ACHN (cell line): ENCODE measurements at places on chromosomes 4 and X.

- DNase-seq = no peak
Measured at GRCh38 chr4:153467897-153468262, 1.7 kb downstream of the TMEM131L start.

DNA sequence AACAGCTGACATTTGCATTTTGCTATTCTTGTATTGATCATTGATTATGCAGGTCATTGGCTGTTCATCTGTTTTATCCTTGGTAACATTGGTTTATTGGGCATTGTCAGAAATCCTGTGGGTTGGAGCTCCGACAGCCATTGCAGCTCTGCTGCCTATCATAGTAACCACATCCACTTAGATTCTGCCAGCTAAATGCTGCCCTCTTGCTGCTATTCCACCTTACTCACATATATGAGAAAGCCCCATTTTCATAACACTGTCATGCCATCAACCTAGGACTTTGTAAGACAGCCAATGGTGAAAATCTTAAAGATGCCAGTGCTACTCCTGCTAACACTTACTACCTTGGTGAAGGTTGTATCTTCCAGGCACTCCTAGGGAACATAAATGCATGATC, 187.3 kb upstream of the CXCL13 start:
- DNase-seq = peak; percentile 30

DNA sequence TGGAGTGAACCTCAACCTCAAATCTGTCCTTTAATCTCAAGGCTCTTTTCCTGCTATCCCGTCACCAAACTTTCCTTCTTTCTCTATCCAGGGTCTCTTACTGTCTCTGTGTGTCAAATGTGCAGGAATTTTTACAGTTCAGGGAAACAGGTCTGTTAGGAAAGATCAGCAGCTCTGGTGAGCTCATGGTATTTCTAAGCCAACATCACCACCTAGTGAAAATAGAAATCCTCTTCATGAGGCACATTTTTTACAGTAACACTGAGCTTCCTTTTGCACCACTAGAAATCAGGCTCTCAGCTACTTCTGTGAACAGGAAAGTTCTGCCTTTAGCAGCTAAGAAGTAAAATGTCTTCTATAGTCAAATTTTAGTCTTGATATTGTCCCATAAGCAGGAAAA, 39.6 kb downstream of the NUDT11 start:
- DNase-seq = no peak

DNA sequence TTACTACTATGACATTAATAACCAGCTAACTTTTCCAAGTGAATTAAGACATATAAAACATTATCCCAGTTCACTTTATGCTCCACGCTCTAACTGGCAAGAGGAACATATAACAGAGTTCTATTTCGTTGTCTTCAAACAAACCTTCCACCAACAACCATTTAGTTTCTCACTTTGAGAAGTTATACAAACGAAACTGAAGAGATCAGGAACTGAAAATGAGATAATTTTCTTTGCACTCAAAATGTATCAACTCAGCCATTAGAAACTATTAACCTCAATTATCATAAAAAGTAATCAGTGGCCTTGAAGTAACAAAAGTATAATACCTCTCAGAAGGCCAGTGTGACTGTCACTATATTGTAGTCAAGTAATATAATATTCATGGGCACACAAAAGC, 70.1 kb downstream of the CHM start:
- no peak for DNase-seq

GRCh38 chr4:39433878-39434492, 24.7 kb downstream of the RPL9 start:
- DNase-seq = no peak

- DNase-seq = no peak
Measured at GRCh38 chrX:617891-618290, 12.7 kb upstream of the SHOX start.

- DNase-seq = no peak
Measured at GRCh38 chr4:158821228-158821971, 52.6 kb downstream of the FNIP2 start.

DNA sequence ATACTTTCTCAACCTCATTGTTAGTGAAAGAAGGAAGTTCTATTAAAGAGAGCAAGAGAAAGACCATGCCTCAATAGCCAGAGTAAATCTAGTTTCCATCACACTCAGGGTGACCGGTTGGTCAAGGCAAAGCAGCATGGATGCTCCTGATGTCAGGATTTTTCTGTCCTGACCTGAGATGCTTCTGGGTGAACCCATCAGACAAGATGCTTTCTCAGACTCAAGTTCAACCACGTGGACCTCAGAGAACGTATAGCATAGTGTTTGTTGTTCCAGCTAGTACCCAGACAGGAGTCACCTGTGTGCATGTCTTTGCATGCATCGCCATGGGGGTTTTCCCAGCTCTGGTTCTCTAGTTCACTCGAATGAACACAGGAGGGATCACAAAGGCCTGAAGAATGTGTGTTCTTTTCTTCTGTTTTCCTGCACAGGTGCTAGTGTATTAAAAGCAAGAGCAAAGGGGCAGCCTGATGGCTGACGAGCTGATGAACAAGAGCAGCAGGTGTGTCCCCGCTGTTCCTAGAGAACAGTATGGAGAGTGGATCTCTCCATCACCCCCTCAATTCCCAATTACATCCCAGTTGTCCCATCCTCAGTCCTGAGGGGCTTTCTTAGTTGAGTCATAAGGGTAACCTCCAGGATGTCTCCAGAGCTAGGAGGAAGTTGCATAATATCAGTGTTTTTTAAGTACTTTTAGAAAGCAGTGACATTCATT, 110.5 kb upstream of the ENPP6 start:
- no peak for DNase-seq

DNA sequence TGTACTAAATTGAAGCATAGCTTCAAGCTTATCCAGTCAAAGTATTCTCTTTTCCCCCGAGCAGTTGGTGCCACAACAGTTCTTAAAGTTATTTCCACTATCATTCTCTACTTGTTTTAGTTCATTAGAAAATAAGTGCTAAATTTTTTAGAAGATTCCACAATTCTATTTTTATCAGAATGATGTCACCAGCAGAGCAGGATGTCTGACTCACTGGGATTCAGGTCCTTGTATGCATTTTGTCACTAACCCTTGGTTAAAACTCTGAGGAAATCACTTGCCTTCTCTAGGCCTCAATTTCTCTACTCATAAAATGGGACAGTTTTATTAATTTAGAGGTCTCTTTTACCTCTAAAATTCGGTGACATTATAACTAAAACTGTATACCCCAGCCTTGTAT, 3.4 kb downstream of the DDX53 start:
- peak; percentile 1 for DNase-seq

- no peak for DNase-seq
Measured at GRCh38 chrX:72120837-72121236, 10.9 kb downstream of the RTL5 start.

GRCh38 chrX:19746919-19747651, 140.3 kb downstream of the SH3KBP1 start:
- DNase-seq = no peak

DNA sequence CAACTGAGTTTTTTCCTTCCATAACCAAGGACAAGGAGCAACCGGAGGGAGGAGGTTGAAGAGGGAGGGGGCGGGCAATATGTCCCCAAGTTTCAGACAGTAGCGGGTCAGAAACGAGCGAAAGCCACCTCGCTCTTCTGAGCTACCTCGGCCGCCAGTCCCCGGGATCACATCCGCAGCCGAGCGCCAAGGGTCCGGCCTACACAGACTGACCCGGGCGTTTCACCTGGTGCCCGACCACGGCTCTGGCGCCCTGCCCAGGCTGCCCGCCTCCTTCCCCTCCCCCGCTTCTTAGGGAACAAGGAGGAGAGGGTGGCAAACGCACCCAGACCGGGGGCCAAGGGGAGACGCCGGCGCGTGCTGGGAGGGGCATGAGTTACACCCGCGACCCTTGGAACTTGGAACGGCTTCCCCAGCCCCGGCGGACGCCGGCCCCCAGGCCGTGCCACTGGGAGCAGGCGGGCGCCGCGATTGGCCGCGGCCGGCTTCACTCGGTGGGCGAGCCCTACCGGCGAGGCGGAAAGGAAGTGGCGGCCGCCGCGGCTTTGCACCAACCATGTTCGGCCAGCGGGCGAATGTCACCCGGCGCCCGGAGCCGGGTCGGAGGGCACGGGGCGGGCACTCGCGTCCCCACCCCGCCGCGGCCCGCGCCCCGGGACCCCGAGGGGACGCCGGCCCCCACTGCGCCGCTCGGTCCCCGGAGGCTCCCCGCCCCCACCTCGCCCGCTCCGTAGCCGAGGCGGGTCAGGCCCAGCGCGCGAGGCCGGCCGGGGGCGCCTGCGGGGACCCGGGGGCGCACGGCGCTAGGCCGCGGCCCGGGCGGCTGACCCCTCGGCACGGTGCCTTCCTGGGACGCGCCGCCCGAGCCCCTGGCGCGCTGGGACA, 1.5 kb downstream of the IRF2 start:
- peak; percentile 71 for DNase-seq

DNA sequence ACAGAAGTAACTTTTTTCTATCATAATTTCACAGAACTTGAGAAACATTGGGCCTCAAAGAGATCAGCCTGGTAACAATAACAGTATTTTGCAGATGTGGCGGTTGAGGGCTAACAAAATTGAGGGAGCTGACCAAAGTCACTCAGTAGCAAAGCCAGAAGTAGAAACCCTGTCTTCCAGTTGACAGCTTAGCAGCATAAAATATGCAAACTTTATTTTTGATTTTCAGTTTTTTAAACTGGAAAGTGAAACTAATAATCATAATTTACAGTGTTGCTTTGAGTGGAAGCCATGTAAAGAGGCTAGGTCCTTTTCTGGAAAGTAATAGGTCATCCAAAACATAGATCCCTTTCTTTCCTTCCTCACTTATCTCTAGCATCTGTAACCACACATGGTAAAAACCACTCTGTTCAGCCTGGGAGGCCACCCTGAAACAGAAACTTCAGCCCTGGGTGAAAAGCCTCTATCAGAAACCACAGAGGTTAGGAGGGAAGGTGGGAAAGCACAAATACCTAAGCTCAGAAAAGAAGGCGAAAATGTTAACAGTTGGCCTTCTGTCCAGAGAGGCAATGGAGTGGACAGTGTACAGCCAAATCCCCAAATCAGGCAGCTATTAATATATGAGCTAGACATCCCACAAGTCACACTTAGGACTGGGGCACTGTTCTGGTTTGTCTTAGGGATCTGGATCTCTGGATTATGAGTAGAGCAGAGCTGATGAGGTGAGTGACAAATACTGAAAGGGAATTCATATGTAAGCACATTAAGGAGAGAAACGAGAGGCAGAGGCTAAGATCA, 61.1 kb upstream of the ARSJ start:
- no peak for DNase-seq

GRCh38 chrX:70525733-70526132, 81.1 kb downstream of the DLG3 start:
- no peak for DNase-seq

DNA sequence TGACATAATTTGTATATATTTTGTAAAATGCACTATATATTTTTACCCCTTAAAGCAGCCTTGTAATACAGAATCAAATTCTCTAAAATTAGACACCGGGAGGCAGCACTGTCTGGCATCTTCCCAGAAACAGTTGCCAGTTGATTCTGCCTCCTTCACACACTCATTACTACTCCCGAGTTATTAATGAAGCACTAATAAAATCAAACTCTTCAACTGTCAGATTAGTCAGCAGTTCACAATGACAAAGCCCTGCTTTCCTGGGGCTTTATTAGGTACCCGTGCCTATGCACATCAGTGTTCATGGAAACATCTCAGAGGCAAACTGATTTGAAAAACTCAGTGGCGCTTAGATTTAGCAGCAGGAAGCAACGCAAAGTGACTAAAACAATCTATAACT, 103.5 kb upstream of the VEGFC start:
- DNase-seq = no peak

GRCh38 chr4:79923281-79923680, 149.7 kb downstream of the ANTXR2 start:
- no peak for DNase-seq

DNA sequence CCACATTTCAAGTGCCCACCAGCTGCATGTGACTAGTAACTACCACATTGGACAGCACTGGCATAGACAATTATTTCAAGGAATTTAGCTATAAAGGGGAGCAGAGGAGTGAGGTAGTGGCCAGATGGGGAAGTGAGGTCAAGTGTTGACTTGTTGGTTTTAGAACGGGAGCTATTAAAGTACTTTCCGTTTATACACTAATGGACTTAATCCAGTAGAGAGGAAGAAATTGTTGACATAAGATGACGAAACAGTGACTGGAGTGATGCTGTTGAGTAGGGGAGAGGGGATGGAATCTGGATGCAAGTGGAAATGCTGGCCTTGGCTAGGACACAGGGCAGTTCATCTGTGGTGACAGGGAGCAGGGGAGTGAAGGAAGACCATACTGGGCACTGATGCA, 154.4 kb downstream of the AMMECR1 start:
- no peak for DNase-seq

DNA sequence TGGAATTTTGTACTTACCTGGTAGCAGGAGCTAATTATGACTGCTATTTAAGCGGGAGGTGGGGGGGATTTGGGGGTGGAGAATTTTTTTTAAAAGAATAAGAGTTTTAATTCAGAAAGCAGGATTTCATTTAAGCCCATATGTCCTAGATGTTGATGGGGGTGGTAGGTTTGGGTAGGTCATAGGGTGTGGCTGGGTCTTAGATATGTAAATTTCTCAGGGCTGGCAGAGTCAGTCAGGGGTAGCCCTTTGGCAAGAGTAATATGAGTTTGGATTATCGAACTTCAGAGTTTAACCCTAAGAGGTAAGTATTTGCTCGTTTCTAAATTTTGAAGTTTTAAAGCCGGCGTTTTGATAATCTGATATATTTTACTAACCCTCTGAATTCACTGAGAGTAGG, 35.2 kb upstream of the COX18 start:
- no peak for DNase-seq

DNA sequence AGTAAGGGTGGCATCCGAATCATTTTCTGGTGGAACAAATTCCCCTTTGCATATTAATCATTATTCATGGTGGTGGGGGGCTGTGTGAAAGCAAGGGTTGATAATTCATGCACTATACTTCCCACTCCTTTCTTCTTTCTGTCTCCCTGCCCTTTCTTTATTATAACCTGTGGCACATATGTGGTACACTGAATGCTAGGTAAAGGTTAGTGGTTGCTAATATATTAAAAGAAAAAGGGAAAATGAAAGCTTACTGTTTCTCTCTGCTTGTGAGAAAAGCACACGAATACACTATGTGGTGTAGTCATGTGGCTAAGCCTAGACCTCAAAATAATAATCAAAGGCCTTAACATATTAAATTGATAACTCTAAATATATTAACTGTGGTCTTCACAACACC, 178.4 kb upstream of the RPS6KA3 start:
- DNase-seq = no peak

- no peak for DNase-seq
Measured at GRCh38 chr4:87326460-87326859, 3.8 kb upstream of the HSD17B13 start.

DNA sequence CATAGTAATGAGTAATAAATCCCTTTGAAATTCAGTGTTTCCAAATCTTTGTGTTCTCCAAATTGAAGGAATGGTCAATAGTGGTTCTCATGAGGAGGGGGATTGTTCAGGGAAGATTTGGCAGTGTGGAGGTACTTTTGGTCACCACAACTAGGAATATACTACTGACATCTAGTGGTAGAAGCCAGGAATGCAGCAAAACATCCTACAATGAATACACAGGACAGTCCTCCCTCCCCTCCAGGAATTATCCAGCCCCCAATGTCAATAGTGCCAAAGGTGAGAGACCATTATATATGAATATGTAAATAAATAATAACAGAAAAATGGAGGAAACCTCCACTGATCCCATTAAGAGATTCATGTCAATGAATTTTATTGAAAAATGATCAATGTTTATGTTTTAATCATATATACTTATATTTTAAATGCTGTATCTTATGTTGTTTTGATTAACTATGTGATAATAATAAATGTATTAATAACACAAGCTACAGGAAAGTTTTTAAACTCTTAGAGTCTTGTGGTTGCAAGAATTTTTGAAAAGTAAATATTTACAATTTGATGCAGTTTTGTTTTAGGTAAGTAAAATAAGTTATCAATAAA, 14.4 kb upstream of the FAM9A start:
- DNase-seq = peak; percentile 50

GRCh38 chr4:150082241-150082640, 4.0 kb downstream of the DCLK2 start:
- DNase-seq = no peak
